Osteoblast (primary cell): ENCODE measurements at places on chromosomes 6 and 20. TPM values are rescaled to one million over a fixed set of nuclear protein-coding genes. Genes with fewer than 3 reads are reported as not detected.
A peak's percentile ranks its signal among the peaks of the same experiment; 100 is the strongest.

DNA sequence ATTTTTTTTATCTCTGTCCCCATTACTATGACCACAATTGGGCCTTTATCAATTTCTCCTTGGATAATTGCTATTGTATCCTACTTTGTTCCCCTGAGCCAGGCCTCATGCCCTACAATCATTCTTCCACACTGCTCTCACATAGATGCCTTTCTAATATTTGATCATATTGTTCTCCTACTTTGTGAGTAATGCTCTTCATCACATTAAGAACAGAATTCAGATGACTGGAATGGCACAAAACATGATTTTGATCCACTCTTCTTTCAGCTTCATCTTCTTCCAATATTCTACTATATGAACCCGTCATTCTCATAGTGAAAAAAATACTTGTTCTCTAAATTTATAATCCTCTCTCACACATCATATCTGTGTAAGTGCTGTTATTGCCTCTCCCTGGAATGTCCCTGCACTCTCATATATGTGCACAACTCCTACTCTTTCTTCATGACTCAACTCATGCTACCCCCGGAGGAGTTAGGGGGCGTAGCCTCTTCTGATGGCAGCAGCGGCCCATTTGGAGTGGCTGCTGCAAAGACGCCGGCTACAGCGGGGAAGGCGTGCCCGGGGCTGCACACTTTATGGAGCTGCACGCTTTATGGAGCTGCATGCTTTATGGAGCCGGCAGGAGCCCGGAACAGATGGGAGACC lies 25.3 kb upstream of the HACE1 start:
- no peak for DNase-seq
- no peak overlapping the region for H3K27ac ChIP-seq
- H3K36me3 ChIP-seq, result no peaks in the 10 kb centered on the region
- H3K27me3 ChIP-seq, result no peaks in the 10 kb centered on the region
- H3K4me1 ChIP-seq, result no peaks in the 10 kb centered on the region
- H3K4me3 ChIP-seq, result no peak overlapping the region

- no peaks in the 10 kb centered on the region for H3K36me3 ChIP-seq
- H3K27me3 ChIP-seq, result no peaks in the 10 kb centered on the region
- H3K4me3 ChIP-seq, result no peak overlapping the region
- no peaks in the 10 kb centered on the region for H3K4me1 ChIP-seq
Observed at GRCh38 chr6:19519941-19520340, 317.2 kb upstream of the ID4 start.

GRCh38 chr6:139754898-139755775 lies 380.7 kb upstream of the CITED2 start:
- peaks cover 77% of the 10 kb centered on the region for H3K4me1 ChIP-seq
- H3K4me3 ChIP-seq, result no peak overlapping the region
- no peak for DNase-seq
- no peaks in the 10 kb centered on the region for H3K36me3 ChIP-seq

- H3K27ac ChIP-seq, result no peak overlapping the region
- no peak for DNase-seq
- peaks cover 4% of the 10 kb centered on the region for H3K27me3 ChIP-seq
- H3K36me3 ChIP-seq, result no peaks in the 10 kb centered on the region
- H3K4me3 ChIP-seq, result no peak overlapping the region
Observed at GRCh38 chr6:48073976-48074767, 36.8 kb downstream of the PTCHD4 start.

DNA sequence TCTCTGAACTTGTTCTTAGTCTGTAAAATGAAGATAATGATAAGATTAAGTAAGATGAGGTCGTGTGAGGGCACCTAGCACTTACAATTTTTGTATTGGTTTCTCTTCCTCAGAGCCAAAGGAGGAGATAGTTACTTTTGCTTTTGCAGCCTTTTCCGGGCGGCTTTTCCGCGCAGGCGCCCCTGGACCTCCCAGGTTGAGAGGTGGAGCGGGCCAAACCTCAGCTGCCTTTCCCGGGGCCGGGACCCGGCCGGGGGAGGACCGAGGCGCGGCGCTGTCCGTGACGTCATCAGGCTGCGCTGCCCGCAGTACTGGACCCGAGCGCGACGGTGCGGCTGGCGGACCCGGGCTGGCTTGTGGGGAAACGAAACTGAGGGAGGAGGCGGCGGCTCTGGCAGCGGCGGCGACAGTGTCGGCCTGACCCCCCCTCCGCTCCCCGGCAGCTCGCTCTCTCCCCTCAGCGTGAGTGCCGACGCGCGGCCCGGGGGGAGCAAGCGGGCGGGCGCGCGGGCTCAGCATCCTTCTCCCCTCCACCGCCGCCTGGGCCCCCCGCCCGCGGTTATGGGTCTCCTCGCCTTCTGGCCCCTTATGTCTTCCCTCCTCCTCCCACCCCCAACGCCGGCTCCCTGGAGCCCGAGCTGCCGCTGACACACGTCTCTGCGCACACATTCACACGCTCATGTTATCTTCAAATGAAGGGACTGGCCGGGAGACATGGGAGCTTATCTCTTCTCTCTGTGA lies at the start of gene CMTR1:
Gene CMTR1 (plus strand): TSS at position 306 of the 741 bp plus-strand sequence. CDS start 2,409 bp downstream, outside the sequence.
- no peaks in the 10 kb centered on the region for H3K27me3 ChIP-seq
- peaks cover 15% of the 10 kb centered on the region for H3K36me3 ChIP-seq
- H3K4me3 ChIP-seq, result peak within 1 kb of the TSS; percentile 89
- peak within 1 kb of the TSS; percentile 87 for H3K27ac ChIP-seq
- DNase-seq, result peak; percentile 99

- H3K36me3 ChIP-seq, result no peaks in the 10 kb centered on the region
- H3K4me1 ChIP-seq, result peaks cover 34% of the 10 kb centered on the region
- H3K27ac ChIP-seq, result no peak overlapping the region
- no peak overlapping the region for H3K4me3 ChIP-seq
- no peak for DNase-seq
- no peaks in the 10 kb centered on the region for H3K27me3 ChIP-seq
Observed at GRCh38 chr6:142376800-142377496, 75.1 kb downstream of the ADGRG6 start.

GRCh38 chr6:150549674-150550101 lies 50.0 kb upstream of the PLEKHG1 start:
- no peaks in the 10 kb centered on the region for H3K4me1 ChIP-seq
- H3K36me3 ChIP-seq, result no peaks in the 10 kb centered on the region
- H3K27me3 ChIP-seq, result peaks cover 1% of the 10 kb centered on the region
- H3K4me3 ChIP-seq, result no peak overlapping the region

GRCh38 chr20:58891086-58891717 lies 38.7 kb downstream of the GNAS start:
- peaks cover 7% of the 10 kb centered on the region for H3K36me3 ChIP-seq
- peak overlapping the region; percentile 91 for H3K4me3 ChIP-seq
- no peak overlapping the region for H3K27ac ChIP-seq
- H3K4me1 ChIP-seq, result peaks cover 34% of the 10 kb centered on the region

DNA sequence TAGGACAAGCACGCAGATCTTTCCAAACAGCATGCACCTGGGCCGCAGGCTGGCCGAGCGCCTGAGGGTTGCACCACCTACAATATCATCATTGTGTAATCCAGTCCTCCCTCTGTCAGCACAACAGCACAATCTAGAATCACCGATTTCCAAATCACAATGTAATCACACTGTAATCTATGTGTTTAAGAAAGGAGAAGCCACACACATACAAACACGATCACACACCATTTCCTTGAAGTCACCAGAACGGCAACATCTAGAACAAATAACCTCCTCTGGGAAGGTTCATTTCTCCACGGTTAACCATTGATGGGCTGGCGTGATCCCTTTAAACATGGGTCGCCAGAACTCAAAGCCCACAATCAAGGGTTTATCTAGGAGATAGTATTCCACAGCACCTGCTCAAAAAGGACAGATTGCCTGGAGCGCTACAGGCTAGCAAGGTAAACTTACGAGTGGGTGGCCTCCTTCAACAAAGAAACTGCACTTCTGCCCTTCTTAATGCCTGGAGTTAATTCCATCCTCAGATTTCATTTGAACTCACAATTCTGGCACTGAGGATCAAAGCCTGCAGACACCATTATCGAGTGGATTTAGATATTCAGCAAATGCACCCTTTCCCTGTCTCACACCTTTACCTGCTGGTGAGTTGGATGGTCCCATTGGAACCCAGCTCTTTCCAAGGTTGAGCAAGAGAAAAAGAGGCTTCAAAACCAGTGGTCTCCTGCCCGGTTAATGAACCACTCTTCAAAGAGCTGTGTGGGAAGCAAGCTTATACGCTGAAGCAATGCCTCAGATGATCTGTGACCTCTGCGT lies 83.8 kb upstream of the FOXQ1 start:
- H3K36me3 ChIP-seq, result no peaks in the 10 kb centered on the region
- H3K4me1 ChIP-seq, result no peaks in the 10 kb centered on the region
- H3K27ac ChIP-seq, result no peak overlapping the region
- peaks cover 15% of the 10 kb centered on the region for H3K27me3 ChIP-seq
- H3K4me3 ChIP-seq, result no peak overlapping the region

GRCh38 chr20:51276296-51276695 lies 253.4 kb upstream of the KCNG1 start:
- no peaks in the 10 kb centered on the region for H3K36me3 ChIP-seq
- H3K27me3 ChIP-seq, result peaks cover 11% of the 10 kb centered on the region
- no peak for DNase-seq
- peak overlapping the region; percentile 51 for H3K4me3 ChIP-seq

- H3K27me3 ChIP-seq, result peaks cover 11% of the 10 kb centered on the region
- H3K27ac ChIP-seq, result no peak overlapping the region
- H3K4me3 ChIP-seq, result no peak overlapping the region
- H3K36me3 ChIP-seq, result no peaks in the 10 kb centered on the region
- DNase-seq, result peak; percentile 83
Observed at GRCh38 chr6:2476376-2476775, 231.0 kb upstream of the GMDS start.

GRCh38 chr6:13559968-13560650 lies 14.3 kb upstream of the SIRT5 start:
- no peaks in the 10 kb centered on the region for H3K36me3 ChIP-seq
- H3K27ac ChIP-seq, result no peak overlapping the region
- H3K4me3 ChIP-seq, result no peak overlapping the region
- H3K27me3 ChIP-seq, result no peaks in the 10 kb centered on the region
- no peaks in the 10 kb centered on the region for H3K4me1 ChIP-seq
- DNase-seq, result no peak

- no peak overlapping the region for H3K27ac ChIP-seq
- H3K36me3 ChIP-seq, result no peaks in the 10 kb centered on the region
Observed at GRCh38 chr6:21173031-21173430, 420.5 kb upstream of the SOX4 start.

DNA sequence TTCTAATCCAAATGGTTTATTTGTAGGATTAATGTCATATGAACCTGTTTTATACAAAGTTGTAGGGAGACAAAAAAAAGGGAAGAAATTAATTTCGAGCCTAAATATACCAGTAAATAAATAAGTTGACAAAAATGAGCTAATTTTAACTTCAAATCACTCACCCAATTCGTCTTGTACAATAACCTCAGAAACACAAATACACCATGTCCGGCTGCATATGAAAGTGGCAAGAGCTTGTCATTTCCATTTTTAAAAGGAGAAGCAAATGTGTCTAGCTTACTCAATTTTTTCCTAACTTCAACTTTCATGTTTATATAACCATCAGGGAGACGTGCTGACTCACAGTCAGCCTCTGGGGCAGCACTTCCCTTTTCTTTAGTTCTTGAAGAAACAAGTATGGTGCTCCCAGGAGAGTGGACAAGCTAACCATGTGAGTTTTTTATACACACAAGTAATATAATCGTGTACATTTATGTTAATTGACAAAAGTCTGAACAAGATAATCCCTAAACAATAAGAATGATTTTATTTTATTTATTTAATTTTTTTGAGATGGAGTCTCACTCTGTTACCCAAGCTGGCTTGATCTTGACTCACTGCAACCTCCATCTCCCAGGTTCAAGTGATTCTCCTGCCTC lies 55.5 kb upstream of the SGK1 start:
- H3K36me3 ChIP-seq, result no peaks in the 10 kb centered on the region
- H3K4me3 ChIP-seq, result peak overlapping the region; percentile 39
- DNase-seq, result no peak
- no peaks in the 10 kb centered on the region for H3K27me3 ChIP-seq

GRCh38 chr20:49247792-49248191 lies 28.6 kb downstream of the DDX27 start:
- H3K27ac ChIP-seq, result no peak overlapping the region
- no peak overlapping the region for H3K4me3 ChIP-seq
- peaks cover 89% of the 10 kb centered on the region for H3K36me3 ChIP-seq
- no peaks in the 10 kb centered on the region for H3K4me1 ChIP-seq

- peaks cover 14% of the 10 kb centered on the region for H3K4me1 ChIP-seq
- no peaks in the 10 kb centered on the region for H3K36me3 ChIP-seq
- no peak overlapping the region for H3K4me3 ChIP-seq
- peaks cover 24% of the 10 kb centered on the region for H3K27me3 ChIP-seq
- H3K27ac ChIP-seq, result no peak overlapping the region
- DNase-seq, result no peak
Observed at GRCh38 chr20:24999568-24999967, 7.0 kb upstream of the APMAP start.

- no peak overlapping the region for H3K4me3 ChIP-seq
- peaks cover 20% of the 10 kb centered on the region for H3K36me3 ChIP-seq
- no peak overlapping the region for H3K27ac ChIP-seq
- peaks cover 19% of the 10 kb centered on the region for H3K4me1 ChIP-seq
- no peaks in the 10 kb centered on the region for H3K27me3 ChIP-seq
- no peak for DNase-seq
Observed at GRCh38 chr6:53029257-53029656, 34.2 kb upstream of the GSTA4 start.

DNA sequence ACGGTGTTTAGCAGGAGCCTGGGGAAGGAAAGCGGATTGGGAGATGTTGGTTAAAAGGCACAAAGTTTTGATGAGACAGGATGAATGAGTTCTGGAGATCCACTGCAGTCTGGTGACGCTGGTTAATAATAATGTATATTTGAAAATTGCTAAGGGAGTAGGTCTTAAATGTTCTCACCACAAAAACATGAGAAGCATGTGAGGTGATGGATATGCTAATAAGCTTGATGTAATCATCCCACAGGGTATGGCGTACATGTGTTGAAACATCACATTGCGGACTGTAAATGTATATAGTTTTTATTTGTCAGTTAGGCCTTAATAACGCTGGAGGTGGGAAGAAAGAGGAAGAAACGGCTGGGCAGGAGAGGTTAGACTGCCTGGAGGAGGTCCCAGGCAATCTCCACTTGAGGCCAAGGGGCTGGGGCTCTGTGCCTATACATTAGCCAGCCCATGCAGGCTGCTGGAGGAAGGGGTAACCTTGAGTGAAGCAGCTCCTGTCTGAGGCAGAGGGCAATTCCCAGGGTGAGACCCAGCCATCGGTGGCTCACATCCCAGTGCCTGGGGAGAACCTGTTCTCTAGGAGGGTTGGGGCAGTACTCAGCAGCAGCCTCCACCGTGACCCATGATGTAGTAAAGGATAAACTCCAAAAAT lies 188.2 kb upstream of the QKI start:
- no peaks in the 10 kb centered on the region for H3K4me1 ChIP-seq
- no peaks in the 10 kb centered on the region for H3K27me3 ChIP-seq

Gene VARS1
- total RNA-seq, result 40.1 and 42.0 TPM in 2 replicates

Gene HMGCLL1
- under 0.01 and 0.36 TPM in 2 replicates for total RNA-seq

Gene HMGN4
- total RNA-seq, result 62.2 and 64.5 TPM in 2 replicates

Gene PDE7B
- total RNA-seq, result 25.3 and 33.9 TPM in 2 replicates

Gene POM121L2
- under 0.01 TPM in 1 of 2 replicates, not detected in the other for total RNA-seq

Gene MAPK13
- total RNA-seq, result 4.3 and 6.8 TPM in 2 replicates

Gene BPIFB4
- total RNA-seq, result not detected in 2 replicates

Gene DTD1
- total RNA-seq, result 52.1 and 53.6 TPM in 2 replicates

Gene SLC22A16
- total RNA-seq, result 0.36 TPM in 1 of 2 replicates, not detected in the other

Gene VSX1
- total RNA-seq, result not detected in 2 replicates
